ENCODE measurements at places on chromosomes 11 and 22.

GRCh38 chr22:38219632-38220031 lies 17.8 kb downstream of the MAFF start:
- no peak for DNase-seq

DNA sequence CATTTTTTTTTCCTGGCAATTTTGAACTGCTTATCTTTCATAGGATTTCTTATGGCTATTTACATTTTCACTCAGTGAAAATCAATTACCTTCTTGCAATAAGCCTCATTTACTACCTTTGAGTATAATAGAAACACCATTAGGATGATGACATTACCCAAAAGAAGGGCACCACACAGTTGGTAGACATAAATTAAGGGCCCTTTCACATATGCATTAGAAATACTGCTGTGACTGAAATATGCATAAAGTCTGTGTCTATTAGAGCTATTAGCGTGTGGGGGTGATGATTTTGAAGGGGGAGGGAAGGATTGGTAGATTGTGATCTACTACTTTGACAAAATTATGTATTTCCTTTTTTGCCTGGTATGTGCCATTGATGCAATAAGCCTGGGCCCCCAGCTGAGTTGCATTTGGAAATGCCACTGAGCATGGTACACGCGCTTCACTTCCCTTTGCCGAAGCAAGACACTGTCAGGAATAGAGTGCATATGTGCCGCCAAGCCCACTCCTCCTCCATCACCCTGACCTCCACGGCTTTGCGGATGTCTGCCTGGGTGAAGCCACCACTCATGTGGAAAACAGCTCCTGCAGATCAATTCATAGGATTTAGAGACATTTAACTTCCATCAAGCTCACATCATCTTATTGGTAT lies 339.3 kb downstream of the DCDC1 start:
- DNase-seq: no peak

GRCh38 chr11:32015427-32015826 lies 75.4 kb upstream of the RCN1 start:
- no peak for DNase-seq

DNA sequence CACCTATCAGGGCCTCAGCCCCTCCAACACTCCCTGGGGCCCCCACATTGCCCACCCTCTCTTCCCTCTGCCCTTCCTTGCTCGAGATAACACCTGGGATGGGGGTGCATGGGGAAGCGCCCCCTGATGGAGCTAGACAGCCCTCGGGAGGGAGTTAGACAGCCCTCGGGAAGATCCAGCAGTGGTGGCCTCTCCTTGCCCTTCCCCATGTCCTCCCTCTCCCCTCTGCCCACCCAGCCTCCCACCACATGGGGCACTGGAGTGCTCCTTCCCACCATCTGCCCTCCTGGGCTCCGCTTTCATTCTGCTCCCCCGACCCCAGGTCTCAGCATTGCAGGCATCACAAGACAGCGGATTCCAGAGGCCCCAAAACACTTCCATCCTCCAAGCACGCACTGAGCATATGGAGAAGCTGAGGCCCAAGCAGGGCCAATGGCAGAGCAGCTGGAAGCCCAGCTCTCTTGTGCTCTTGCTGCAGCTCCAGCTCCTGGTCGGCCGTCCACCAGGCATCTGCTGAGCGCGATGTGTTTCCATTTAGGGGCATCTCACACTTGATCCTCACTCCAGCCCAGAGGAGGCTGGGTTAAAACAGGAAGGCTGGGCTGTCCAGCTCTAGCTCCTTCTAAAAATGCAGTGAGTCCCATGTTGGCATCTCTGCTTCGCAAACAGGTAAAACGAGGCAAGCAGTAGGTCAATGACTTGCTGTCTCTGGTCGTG lies 65.6 kb downstream of the IGLL1 start:
- DNase-seq: no peak

DNA sequence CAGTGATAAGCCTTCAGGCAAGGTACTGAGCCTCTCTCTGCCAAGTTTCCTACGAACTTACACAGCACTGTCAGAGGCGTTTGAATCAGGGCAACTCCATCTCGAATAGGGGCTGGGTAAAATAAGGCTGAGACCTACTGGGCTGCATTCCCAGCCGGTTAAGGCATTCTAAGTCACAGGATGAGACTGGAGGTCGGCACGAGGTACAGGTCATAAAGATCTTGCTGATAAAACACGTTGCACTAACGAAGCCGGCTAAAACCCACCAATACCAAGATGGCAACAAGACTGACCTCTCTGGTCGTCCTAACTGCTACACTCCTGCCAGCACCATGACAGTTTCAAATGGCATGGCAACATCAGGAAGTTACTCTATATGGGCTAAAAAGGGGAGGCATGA lies 20.4 kb upstream of the POGLUT3 start:
- no peak for DNase-seq
